ENCODE measurements at places on chromosomes 5 and 9. TPM values are rescaled to one million over a fixed set of nuclear protein-coding genes. Genes with fewer than 3 reads are reported as not detected.

GRCh38 chr5:162824360-162824759 lies 613.0 kb upstream of the CCNG1 start:
- no peak for DNase-seq

GRCh38 chr5:112738191-112738560 lies 491 bp downstream of the APC start:
- peak; percentile 27 for DNase-seq

SAPCD2 gene
- polyA plus RNA-seq = 0.87 TPM

- DNase-seq = no peak
Measured at GRCh38 chr9:126784401-126784800, 20.4 kb upstream of the ZBTB43 start.
